ENCODE measurements at places on chromosomes 16 and 17. TPM values are rescaled to one million over a fixed set of nuclear protein-coding genes. Genes with fewer than 3 reads are reported as not detected.

The LGALS9B gene
- 3.0 TPM for total RNA-seq

The TMC8 gene
- 31.1 TPM for total RNA-seq

The NARF gene
- total RNA-seq = 42.0 TPM

The PPM1E gene
- total RNA-seq = 0.17 TPM

The RUNDC3A gene
- total RNA-seq = not detected

The ZNF594 gene
- 12.9 TPM for total RNA-seq

The SPN gene
- total RNA-seq = 22.9 TPM

The PPP1R27 gene
- total RNA-seq = not detected

GRCh38 chr16:30761427-30761927 lies 385 bp downstream of the CFAP119 start:
- DNase-seq = peak; percentile 37

- DNase-seq = no peak
Observed at GRCh38 chr17:83099086-83099555, 19.7 kb downstream of the METRNL start.

DNA sequence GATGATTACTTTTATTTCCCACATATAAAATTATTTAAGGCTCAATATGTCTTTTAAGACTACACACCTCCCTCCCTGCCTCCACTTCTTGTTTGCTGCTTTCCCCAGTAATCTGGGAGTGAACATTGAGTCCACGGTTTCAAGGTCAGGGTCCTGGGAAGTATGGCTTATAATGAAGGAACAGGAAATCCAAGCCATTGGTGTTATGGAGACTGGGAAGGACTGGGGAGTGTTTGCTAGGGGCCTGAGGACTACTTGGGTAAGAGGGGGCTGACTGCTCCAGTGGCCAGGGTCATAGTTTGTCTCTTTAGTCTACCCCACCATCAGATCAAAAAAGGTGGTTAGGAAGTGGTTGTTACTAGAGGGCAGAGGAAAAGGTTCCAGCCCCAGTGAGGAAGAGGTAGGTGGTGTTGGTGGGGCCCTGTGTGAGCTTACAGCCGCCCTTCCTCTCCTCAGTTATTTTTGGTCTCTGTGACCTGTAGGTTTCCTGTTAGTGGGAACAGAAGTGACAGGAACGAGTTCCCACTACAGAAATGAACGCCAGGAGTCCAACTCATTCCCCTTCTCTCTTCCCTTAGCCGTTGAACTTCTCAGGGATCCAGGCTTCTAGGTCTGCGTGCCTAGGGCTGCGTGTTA lies 742 bp upstream of the SLC16A13 start:
- no peak for DNase-seq

DNA sequence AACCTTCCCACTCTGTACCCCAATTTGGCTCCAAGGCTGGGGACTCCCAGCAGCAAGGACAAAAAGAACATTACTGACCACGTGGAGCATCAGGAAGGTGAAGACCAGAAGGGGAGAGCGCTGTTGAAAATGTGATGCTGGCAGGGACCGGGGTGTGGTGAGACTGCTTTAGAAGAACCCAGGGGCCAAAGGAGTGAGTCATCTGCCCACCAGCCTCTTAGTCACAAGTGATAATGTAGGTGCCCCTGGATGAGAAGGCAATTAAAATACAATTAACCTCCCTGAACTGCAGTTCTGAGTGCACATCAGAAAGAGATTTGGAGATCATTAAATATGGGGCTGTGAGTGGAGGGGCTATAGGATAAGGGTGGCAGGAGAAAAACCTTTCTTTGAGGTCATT lies 366.6 kb upstream of the CCL2 start:
- DNase-seq = no peak

DNA sequence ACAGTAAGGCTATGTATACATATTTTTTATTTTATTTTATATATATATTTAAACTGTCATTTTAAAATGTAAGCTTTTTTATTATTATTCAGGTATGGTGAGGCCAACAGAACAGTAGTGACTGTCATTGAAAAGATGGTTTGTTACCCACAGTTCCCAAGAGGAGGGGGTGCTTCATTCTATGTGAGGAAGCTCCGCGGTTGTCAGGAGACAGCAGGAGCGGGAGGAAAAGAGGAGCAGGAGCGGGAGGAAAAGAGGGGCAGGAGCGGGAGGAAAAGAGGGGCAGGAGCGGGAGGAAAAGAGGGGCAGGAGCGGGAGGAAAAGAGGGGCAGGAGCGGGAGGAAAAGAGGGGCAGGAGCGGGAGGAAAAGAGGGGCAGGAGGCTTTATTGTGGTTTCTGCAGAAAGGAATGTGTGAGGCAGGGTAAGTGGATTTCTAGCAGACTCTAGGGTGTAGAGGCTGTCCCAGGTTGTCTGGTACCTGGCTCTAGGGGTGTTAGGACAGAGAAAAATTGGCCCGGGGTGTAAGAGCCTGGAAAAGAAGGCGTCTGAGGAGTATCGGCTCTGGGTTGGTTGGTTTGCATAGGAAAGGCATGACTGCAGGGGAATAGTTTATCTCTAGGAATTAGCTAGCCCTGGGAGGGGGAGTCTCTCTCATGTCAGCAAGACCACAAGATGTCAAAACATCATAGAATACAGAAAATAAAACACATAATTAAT lies 64.0 kb downstream of the GP2 start:
- DNase-seq = no peak

GRCh38 chr16:65965628-65966027 lies 400.9 kb upstream of the CDH5 start:
- DNase-seq = no peak

GRCh38 chr16:80616362-80616761 lies 75.6 kb downstream of the DYNLRB2 start:
- DNase-seq = no peak

GRCh38 chr17:48388955-48389743 lies 40.9 kb downstream of the SKAP1 start:
- no peak for DNase-seq

DNA sequence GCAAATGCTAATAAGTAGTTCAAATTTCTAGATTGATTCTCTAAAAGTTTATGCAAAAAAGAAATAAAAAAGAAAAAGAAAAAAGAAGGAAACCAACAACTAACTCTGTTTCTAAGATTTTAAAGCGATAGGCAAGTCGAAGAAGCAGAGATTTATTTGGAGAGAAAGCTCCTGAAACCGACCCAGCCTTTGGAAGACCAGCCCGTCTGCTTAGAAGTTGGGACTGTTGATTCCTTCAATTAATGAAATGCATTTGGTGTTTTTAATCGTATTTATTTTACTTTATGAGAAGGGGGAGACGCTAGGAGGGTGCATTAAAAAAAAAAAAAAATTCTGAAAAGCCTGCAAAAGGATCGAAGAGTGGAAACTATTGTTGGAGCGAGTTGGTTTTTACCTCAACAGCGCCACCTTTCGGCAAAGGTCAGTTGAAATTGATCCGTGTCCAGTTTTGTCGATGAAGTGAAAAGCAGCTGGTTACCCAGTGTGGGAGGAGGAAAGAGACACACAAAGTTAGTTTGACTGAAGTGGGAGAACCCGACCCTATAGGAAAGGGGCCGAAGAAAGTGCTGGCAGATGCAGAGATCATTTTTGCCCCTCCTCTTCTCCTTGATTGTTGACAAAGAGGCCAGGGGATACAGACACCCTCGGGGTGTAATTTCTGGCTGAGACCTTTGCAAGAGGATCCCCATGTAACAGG lies 1.5 kb upstream of the MAF start:
- DNase-seq = peak; percentile 74

GRCh38 chr17:7476494-7476893 lies 2.9 kb downstream of the ZBTB4 start:
- no peak for DNase-seq

DNA sequence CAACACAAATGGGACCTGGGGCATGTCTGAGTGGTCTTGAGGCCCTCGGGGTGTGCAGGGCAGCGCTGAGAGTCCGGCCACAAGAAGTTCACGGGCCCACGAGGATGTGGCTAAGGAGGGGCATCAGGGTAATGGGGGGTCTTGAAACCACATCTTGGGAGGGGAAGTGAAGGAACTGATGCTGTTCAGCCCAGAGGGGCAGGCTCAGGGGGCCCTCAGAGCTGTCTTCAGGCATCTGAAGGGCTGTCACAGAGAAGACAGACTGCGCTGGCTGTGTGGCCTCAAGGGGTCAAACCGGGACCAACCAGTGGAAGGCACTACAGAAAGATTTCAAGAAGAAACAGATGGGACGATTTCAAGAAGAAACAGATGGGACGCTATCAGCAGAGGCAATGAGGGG lies 45.1 kb downstream of the ZNF423 start:
- no peak for DNase-seq

DNA sequence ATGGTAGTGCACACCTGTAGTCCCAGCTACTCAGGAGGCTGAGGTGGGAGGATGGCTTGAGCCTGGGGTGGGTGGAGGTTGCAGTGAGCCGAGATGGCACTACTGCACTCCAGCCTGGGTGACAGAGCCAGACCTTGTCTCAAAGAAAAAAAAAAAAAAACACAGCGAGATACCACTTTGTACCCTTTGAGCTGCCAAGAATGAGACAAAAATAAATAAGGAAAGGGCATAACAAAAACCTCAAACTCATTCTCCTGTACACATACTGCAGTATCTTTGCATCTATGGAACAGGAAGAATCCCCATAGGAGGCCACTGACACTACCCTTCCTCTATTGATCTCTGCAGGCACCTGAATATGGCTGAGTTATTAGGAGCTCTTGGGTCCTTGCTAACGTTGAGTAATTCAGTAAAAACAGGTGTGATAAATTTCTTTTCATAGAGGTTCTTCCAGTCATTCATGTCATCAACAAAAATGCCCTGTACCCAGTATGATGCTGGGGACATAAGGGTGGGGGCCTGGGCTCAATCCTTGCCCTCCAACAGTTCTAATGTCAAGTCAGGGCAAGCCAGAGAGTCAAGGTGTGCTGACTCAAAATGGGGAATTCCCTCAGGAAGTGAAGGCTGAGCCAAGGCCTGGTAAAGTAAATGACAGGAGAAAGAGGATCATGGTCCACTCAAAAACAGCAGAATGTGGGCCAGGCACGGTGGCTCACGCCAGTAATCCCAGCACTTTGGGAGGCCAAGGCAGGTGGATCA lies 26.9 kb downstream of the RANBP10 start:
- no peak for DNase-seq

DNA sequence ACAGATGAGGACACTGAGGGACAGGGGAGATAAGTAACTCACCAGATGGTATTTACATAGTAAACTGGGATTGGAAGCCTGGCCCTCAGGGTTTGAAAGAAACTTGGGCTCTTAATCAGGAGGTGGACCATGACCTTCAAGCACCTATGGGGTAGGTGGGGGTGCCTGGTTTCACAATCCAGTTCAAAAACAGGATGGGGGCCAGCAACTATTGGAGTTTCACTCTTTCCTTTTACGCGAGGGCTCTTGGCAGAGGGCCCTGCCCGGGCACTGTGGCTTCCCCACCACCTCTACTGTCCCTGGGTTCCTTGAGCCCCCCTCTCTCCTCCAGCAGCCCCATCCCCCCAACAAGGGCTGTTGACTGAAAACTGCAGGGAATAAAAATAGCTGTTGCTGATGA lies 11.3 kb upstream of the PRR29 start:
- DNase-seq = no peak
